ENCODE measurements at places on chromosomes 6 and 20. TPM values are rescaled to one million over a fixed set of nuclear protein-coding genes. Genes with fewer than 3 reads are reported as not detected.

Gene GPR6
- total RNA-seq: not detected

Gene CLPSL1
- total RNA-seq: not detected

Gene PKIB
- 2.6 TPM for total RNA-seq

Gene GSTA1
- 329 TPM for total RNA-seq

Gene ZNF133
- total RNA-seq: 15.2 TPM

Gene ADGRF1
- total RNA-seq: 11.5 TPM

Gene LY6G6C
- not detected for total RNA-seq

Gene SMLR1
- total RNA-seq: 0.28 TPM

Gene MUC21
- not detected for total RNA-seq

Gene TUBB
- 270 TPM for total RNA-seq

GRCh38 chr6:169064194-169064593, 189.5 kb downstream of the THBS2 start:
- H3K27me3 ChIP-seq: no peaks in the 10 kb centered on the region
- H3K4me1 ChIP-seq: no peaks in the 10 kb centered on the region
- H3K27ac ChIP-seq: no peak overlapping the region
- no peaks in the 10 kb centered on the region for H3K36me3 ChIP-seq
- H3K4me3 ChIP-seq: no peak overlapping the region

- DNase-seq: no peak
- no peak overlapping the region for H3K27ac ChIP-seq
- no peak overlapping the region for H3K4me3 ChIP-seq
- H3K36me3 ChIP-seq: no peaks in the 10 kb centered on the region
- no peaks in the 10 kb centered on the region for H3K4me1 ChIP-seq
- H3K27me3 ChIP-seq: no peaks in the 10 kb centered on the region
Measured at GRCh38 chr6:113739041-113739655, 118.0 kb upstream of the MARCKS start.

DNA sequence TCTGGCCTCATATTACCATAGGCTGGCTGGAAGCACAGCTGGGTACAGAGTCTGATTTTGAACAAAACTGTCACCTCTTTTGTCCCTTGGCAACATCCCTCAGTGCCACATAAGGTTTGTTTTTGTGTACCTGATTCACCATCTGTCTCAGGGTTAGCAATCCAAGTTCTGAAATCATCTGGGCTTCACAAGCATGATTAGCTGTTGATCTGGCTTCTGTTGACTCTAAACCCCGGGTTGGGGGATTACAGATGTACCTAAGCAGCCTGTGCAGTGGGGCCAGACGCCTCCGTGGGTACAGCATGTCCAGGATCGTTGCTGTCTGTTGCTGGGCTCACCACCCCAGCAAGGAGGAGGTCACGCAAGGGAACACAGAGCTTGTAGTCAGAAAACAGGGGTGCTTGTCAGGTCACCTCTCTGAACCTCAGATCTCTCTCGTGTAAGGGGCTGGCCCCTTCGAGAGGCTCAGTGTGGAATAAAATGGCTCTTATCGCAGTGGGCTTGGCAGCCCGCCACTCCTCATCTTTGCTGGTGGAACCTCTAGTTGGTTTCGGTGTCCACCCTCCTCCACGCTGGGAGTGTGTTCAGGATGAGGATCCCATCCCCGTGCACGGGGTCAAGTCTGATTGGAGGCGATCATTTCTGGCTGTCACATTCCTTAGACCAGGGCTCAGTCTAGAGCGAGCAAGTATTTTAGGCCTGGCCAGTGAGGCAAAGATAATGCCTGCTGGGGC, 39.2 kb upstream of the ZNF831 start:
- H3K36me3 ChIP-seq: no peaks in the 10 kb centered on the region
- H3K4me1 ChIP-seq: no peaks in the 10 kb centered on the region
- H3K27me3 ChIP-seq: no peaks in the 10 kb centered on the region

GRCh38 chr6:83958241-83958685, 75.3 kb upstream of the MRAP2 start:
- H3K4me3 ChIP-seq: no peak overlapping the region
- H3K27ac ChIP-seq: no peak overlapping the region

DNA sequence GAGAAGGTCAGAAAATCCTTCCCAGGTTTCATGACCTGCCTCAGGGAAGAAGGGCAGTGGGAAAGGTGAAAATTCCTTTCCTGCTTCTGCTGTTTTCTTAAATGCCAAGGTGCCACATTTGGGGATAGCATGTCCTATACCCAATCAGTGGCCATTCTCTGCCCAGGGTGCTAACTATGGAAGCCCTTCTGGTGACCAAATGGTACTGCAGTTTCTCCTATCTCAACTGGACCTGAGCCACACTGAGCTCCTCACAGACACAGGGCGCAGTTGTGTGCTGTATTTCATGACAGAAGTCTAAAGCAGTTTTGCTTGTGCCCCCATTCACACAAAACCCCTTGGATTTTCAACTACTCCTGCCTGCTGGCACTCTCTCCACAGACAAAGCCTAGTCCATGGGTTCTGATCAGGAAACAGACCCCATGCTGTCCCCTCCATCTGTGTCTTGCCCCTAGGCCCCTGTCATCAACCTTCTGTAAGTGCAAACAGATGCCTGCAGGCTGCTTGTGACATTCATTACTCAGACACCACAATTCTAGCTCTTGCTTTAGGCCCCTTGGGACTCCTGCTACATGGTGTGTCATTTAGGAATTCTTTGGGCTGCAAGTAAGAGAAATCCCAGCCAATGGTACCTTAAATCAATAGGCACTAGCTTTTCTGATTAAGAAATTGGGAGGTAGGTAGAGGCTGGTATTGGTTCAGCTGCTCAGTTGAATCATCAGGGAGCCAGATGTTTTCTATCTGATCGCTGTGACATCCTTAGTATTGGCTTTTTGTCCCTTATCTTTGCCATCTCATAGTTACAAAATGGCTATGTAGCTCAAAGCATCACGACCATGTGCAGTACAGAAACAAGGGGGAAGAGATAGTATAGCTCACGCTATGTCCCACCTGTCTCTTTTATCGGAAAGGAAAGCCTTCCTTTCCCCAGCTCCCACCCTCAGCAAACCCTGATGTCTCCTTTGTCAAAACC, 147.8 kb downstream of the CD83 start:
- no peaks in the 10 kb centered on the region for H3K27me3 ChIP-seq
- no peak for DNase-seq
- no peaks in the 10 kb centered on the region for H3K36me3 ChIP-seq
- no peaks in the 10 kb centered on the region for H3K4me1 ChIP-seq

- no peaks in the 10 kb centered on the region for H3K4me1 ChIP-seq
- no peak overlapping the region for H3K4me3 ChIP-seq
- H3K27ac ChIP-seq: no peak overlapping the region
- H3K27me3 ChIP-seq: no peaks in the 10 kb centered on the region
- H3K36me3 ChIP-seq: peaks cover 4% of the 10 kb centered on the region
Measured at GRCh38 chr6:78942446-78942845, 75.1 kb downstream of the IRAK1BP1 start.

DNA sequence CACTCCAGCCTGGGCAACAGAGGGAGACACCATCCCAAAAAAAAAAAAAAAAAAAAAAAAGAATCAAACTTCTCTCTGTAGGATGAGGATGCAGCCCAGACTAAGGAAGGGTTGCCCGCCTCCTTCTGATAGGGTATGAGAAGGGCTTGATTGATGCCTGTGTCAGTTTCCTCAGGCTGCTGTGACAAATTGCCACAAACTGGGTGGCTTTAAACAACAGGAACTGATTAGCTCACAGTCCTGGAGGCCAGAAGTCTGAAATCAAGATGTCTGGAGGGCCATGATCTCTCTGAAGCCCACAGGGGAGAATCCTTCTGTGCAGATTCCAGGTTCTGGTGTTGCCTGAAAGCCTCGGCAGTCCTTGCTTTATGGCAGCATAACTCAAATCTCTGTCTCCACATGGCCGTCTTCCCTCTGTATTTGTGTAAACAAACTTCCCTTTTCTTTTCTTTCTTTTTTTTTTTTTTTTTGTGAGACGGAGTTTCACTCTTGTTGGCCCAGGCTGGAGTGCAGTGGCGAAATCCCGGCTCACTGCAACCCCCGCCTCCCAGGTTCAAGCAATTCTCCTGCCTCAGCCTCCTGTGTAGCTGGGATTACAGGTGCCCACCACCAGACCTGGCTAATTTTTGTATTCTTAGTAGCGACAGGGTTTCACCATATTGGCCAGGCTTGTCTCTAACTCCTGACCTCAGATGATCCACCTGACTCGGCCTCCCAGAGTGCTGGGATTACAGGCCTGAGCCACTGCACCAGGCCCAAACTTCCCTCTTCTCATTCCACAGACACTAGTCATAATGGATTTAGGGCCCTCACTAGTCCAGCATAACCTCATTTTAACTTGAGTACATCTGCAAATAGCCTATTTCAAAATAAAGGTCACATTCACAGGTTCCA, 11.2 kb upstream of the CDK19 start:
- H3K36me3 ChIP-seq: no peaks in the 10 kb centered on the region
- H3K27ac ChIP-seq: no peak overlapping the region
- no peaks in the 10 kb centered on the region for H3K27me3 ChIP-seq
- peaks cover 2% of the 10 kb centered on the region for H3K4me1 ChIP-seq
- no peak for DNase-seq
- no peak overlapping the region for H3K4me3 ChIP-seq

DNA sequence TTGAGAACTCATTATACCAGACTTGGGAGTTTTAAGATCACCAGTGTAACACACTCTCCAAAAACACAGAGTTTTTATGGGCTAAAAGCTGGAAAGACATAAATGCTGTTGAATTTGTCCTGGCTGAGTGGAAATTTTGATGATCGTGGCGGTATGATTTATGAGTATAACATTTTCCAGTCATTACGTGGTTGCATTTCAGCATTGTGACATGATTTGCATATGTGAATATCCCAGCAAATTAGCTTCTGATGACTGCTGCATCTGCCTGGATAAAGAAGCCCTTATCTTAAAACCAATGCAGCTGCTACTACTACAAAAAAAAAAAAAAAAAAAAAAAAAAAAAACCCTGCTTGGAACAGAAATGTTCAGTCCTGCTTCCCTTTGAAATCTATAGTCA, 850.9 kb downstream of the TFAP2A start:
- no peaks in the 10 kb centered on the region for H3K27me3 ChIP-seq
- no peaks in the 10 kb centered on the region for H3K4me1 ChIP-seq
- no peaks in the 10 kb centered on the region for H3K36me3 ChIP-seq

GRCh38 chr6:159535656-159536350, 157.2 kb downstream of the SOD2 start:
- no peaks in the 10 kb centered on the region for H3K4me1 ChIP-seq

Measured in prostate gland (tissue), 2 donors.